ENCODE measurements at places on chromosomes 2 and 18. TPM values are rescaled to one million over a fixed set of nuclear protein-coding genes. Genes with fewer than 3 reads are reported as not detected.

- H3K27me3 ChIP-seq = no peaks in the 10 kb centered on the region
- peak overlapping the region; percentile 58 for H3K4me3 ChIP-seq
- peaks cover 9% of the 10 kb centered on the region for H3K4me1 ChIP-seq
- peaks cover 39% of the 10 kb centered on the region for H3K36me3 ChIP-seq
- DNase-seq = no peak
Measured at GRCh38 chr2:6832596-6833299, 33.0 kb downstream of the CMPK2 start.

DNA sequence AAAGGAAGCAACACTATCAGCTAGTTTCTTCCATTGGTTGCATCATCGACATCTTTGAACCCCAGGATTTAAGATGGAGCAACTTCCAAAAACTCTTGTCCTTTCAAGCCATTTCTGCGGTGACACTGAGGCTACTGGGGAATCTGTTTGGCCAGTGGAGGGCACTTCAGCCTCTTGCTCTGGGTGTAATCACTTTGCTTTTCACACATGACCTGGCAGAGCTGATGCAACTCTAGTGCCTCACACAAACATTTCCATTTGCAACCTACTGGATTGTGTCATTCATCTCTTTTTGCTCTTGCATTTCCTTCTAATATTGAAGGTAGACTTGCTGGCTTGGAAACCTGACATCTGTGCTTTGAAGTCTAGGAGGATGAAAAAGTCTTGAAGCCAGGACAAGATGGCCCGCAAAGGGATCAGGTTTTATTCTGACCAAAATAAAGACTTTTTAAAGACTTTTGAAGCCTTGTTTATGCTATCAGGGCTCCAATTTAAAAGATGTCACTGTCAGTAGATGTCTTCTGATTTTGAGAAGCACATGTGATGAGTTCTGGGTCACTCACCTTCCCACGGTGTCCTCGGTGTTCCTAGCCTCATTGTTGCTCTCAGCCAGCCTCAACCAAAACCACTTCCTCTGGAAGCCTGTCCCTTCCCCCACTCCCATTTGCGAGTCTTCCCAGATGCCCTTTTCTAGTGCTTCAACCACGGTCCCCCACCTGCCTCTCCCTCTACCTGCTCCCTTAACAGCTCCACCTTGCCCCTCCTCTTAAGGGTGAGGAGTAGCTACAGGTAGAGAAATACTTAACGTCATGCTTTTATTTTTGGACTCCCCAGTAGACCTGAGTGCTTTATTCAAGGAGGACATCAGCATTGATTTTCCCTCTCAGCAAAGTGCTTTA is 69.7 kb upstream of the KCNE4 start:
- DNase-seq = no peak
- peaks cover 10% of the 10 kb centered on the region for H3K4me1 ChIP-seq
- peak overlapping the region; percentile 55 for H3K27ac ChIP-seq

DNA sequence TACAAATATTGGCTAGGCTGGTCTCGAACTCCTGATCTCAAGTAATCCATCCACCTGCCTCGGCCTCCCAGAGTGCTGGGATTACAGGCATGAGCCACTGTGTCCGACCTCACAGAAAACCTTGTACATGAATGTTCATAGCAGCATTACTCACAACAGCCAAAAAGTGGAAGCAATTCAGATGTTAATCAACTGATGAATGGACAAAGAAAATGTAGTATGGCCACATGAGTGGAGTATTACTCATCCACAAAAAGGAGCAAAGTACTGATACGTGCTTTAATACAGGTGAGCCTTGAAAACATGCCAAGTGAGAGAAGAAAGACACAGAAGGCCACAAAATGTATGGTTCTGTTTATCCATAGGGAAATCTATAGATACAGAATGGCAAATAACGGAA is 20.6 kb downstream of the CEP192 start:
- no peaks in the 10 kb centered on the region for H3K27me3 ChIP-seq
- no peak overlapping the region for H3K4me3 ChIP-seq
- H3K4me1 ChIP-seq = peaks cover 9% of the 10 kb centered on the region
- H3K27ac ChIP-seq = no peak overlapping the region
- DNase-seq = no peak

- peaks cover 5% of the 10 kb centered on the region for H3K36me3 ChIP-seq
- DNase-seq = no peak
- peaks cover 32% of the 10 kb centered on the region for H3K4me1 ChIP-seq
Measured at GRCh38 chr2:195575879-195576401, 81.1 kb upstream of the SLC39A10 start.

DNA sequence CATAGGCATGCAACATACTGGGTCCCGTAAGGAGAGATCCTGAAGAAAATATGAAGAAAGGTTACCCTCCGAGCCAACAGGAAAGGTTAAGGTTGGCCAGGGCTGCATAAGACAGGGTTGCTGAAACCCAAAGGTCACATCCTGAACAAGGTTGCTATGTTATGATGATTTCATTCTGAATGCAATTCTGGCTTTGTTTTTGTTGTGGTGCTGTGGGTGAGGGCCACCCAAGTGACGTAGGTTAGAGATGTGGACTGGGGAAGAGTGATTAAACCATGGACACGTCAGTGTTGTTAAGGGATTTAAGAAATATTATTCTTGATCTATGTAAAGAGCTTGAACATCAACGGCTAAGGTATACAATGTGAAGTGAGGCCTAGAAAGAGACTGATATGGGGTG is 60.0 kb downstream of the ZEB2 start:
- H3K36me3 ChIP-seq = peaks cover 18% of the 10 kb centered on the region
- H3K27me3 ChIP-seq = no peaks in the 10 kb centered on the region
- H3K4me1 ChIP-seq = peaks cover 85% of the 10 kb centered on the region

DNA sequence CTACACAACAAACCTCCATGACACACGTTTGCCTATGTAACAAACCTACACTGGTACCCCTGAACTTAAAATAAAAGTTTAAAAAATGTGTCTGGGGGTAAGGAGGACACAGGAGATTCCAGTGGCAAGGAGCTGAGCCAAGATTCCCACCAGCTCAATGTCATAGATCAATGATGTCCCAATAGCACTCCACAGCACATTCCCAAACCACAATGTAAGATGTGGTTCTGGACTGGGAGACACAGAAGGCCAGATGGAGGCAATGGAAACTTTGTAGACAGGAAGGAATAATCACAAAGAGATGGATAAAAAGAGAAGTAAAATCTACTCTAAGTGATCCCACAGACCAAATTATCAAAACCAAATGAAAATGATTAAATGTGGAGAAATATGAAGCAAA is 312.4 kb upstream of the SOX11 start:
- H3K27me3 ChIP-seq = no peaks in the 10 kb centered on the region
- DNase-seq = no peak
- H3K36me3 ChIP-seq = peaks cover 5% of the 10 kb centered on the region
- H3K4me3 ChIP-seq = no peak overlapping the region
- no peaks in the 10 kb centered on the region for H3K4me1 ChIP-seq

Gene ANKRD44
- total RNA-seq = 413 TPM

Gene DLX1
- not detected for total RNA-seq

Gene DNAH7
- total RNA-seq = 0.02 TPM

All from natural killer cell treated with Interleukin-12 subunit alpha and Interleukin-12 subunit beta and Interleukin-15 and Interleukin-18, amount 100 ng/mL, for 72 hours (primary cell).